NCI-H1417 treated with DMSO at 0.1 percent for 48 hours (cell line): ENCODE measurements at places on chromosomes 5 and 9.

- DNase-seq, result no peak
Measured at GRCh38 chr5:173826086-173826427, 62.1 kb upstream of the CPEB4 start.

DNA sequence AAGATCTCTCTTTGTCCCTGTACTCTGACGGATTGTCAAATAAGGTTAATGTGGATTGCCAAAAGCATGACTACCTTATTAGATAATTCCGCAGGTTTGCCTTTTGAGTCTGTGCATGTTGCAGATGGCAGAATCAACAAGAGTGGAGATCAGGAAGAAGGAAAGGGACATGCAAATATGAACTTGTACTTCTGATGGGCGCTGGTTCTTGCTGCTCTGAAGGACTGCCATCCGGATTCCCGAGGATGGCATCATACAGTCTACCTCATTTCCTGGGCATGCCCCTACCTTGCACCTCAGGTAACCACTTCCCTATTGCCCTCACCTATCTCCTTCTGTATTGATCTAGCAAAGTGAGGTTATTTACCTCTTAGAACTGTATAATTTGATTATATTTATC lies 504.2 kb downstream of the ACTL7B start:
- DNase-seq, result no peak

DNA sequence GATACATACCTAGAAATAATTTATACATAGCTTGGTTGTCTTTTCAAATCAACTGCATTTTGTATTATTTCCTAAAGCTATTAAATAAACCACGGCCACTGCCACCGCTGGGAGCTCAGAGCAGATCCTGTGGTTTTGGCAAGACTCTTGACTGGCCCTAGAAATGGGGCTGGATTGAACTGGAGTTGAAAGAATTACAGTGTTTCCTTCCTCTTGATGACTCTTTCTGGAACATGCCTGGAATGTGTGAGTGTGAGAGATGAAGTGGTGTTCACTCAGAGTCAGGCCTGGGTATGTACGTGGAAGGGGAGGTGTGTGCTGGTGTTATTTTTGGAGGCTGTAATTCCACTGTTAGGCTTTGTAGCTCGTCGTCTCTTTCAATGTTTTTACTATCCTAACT lies 45.9 kb downstream of the TEK start:
- no peak for DNase-seq

- no peak for DNase-seq
Measured at GRCh38 chr5:34436761-34437501, 219.2 kb upstream of the RAI14 start.

DNA sequence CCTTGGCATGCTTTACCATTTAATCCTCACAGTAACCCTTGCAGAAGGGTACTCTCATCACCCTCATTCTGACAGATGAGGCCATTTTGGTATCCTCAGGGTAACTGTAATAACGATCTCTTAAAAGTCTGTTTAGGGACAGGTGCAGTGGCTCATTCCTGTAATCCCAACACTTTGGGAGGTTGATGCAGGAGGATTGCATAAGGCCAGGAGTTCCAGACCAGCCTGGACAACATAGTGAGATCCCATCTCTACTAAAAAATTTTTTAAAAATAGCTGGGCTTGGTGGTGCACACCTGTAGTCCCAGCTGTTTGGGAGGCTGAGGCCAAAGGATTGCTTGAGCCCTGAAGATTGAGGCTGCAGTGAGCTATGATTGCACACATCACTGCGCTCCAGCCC lies 31.8 kb downstream of the CSF1R start:
- DNase-seq, result no peak

GRCh38 chr9:137760426-137760825 lies 117.2 kb upstream of the CACNA1B start:
- no peak for DNase-seq

DNA sequence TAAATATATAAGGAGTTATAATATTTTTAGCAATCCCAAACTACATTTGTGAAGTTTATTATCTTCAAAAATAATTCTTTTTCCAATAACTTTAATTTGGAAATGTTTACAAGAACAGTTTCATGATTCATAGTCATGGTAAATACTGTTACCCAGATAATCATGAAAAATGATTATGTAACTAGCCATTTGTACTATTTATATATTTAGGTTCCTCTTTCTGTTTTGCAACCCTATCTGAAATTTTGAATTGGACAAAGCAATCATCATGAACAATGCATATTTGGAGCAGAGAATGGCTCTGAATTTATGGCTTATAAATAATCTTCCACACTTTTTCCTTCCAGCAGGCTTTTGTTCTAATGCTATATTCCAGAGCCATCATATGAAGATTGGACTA lies 499.7 kb downstream of the SLCO4C1 start:
- no peak for DNase-seq
